Naive thymus-derived CD4-positive, alpha-beta T cell (primary cell): ENCODE measurements at places on chromosomes 3 and 15. TPM values are rescaled to one million over a fixed set of nuclear protein-coding genes. Genes with fewer than 3 reads are reported as not detected.
A peak's percentile ranks its signal among the peaks of the same experiment; 100 is the strongest.

DNA sequence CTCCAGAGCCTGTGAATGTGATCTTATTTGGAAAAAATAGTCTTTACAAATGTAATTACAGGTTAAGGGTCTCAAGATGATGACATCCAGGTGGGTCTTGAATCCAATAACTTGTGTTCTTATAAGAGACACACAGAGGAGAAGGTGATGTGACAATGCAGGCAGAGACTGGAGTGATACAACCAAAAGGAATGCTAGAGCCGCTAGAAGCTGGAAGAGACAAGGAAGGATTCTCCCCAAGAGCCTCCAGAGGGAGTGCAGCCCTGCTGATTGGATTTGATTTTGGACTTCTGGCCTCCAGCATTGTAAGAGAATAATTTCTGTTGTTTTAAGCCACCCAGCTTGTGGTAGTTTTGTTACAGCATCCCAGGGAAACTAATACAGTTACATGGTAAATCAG, 9.7 kb downstream of the MYH15 start:
- DNase-seq: no peak

The SPG21 gene
- total RNA-seq: 42.5 TPM

The ALDH1L1 gene
- not detected for total RNA-seq

DNA sequence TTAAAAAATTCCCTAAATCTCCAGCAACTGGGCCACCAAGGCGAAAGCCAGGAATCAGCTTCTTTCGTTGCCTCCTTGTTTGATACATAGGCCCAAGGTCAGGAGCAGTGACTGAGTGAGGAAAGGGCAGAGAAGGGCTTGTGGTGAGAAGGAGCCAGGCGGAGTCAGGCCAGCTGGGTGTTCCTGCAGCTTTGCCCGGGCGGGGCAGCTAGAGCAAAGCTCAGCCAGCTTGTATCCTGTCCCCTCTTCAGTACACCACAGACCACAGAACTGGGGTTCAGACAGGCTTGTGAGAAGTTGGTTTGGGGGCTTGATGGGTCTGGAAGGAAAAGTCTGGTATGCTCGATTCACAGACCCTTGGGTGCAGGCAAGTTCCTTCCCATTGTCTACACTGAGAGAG, 52.6 kb downstream of the CCK start:
- DNase-seq: no peak

GRCh38 chr3:114496021-114496434, 202.2 kb downstream of the TIGIT start:
- no peak for DNase-seq

DNA sequence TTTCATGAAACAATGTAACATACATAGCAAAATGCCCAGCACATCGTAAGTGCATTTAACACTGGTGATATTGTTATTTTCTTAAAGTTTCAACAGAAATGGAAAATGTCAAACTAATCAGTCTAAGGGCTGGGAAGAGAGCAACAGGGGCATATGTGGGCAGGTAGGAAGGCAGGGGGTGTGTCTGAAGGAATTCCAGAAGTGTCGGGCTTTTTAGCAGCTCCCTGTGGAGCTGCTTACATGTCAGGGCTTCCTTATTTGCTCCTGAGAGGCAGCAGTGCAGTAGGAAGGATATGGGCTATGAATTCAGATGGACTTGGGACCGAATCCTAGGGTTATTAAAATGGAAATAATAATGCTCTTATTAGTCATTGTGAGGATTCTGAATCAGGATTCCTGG, 311.6 kb downstream of the CLSTN2 start:
- no peak for DNase-seq

DNA sequence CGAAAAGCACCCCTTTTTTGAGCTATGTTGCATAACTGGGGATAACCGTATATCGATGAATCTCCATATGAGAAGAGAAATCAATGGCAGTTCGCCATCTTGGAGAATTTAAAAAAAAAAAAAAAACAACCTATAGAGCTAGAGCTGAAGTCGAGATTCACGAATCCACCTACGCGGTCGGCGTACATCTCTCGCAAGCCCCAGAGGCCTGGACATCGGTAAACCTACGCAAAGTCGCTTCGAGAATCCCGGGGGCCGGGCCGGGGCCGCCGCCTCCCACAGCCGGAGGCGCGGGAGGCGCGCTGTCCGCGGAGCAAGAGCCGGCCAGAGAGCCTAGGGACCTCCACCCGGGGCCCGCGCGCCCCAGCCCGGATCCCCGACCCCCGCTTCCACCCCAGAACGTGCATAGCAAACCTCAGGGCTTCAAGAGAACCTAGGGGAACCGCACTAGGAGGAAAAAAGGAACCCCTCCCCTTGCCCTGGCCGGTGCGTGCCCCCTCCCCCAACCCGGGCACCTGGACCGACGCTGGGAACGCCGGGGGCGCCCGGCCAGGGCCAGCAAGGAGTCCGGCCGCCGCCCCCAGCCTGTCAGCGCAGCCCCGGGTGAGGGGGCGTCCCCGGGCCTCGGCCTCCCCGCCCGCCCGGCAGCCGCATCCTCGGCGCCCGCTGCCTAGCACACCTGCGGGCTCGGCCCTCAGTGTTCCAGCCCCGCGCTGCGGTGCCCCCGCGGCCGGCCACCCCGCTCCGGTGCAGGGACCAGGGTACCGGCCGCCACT, 567 bp downstream of the PFN2 start:
- DNase-seq: peak; percentile 75

DNA sequence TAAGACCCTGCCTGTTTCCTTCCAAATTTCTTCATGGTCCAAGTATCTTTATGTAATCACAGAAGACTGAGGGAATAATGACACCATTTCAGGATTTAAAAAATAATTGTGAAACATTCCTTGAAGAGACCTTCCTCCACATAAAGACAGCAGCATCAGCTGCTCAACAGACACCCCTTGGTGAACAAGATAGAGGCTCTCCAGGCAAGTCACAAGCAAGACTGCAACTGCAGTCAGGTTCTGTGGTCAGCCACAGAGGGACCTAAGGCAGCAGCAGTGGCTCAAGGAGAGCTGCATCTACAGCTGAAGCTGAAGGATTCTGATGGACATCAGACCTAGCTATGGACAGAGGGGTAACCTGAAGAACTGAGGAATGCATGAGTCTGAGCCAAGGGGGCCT, 97.2 kb upstream of the C3orf80 start:
- DNase-seq: no peak

DNA sequence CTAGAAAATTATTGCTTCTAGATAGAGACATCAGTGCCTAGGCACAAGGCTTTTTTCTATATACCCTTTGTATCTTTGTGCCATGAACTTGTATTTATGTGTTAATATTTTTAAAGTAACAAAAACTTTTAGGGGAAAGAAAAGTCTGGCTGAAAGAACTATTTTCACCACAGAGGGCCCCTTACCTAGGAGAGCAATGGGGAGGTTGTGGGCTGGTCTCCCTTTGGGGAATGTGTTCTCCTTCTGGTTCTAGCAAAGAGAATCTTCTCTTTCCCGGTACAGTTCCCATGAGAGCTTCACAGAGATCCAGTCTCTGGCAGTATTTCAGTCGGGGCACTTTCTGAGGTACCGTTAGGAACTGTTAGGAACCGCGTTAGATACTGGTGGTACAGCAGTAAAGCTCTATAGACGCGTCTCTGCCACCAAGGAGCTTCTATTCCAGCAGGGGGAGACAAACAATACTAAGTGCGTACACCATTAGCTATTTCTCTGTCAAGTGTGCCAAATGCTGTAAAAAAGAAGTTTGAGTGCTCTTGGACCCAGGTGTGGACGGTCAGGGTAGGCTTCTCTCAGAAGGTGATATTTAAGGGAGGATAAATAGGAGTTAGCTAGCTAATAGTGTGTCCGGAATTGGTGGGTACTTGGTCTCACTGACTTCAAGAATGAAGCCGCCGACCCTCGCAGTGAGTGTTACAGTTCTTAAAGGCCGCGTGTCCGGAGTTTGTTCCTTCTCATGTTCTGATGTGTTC, 4.6 kb upstream of the EPB42 start:
- no peak for DNase-seq

DNA sequence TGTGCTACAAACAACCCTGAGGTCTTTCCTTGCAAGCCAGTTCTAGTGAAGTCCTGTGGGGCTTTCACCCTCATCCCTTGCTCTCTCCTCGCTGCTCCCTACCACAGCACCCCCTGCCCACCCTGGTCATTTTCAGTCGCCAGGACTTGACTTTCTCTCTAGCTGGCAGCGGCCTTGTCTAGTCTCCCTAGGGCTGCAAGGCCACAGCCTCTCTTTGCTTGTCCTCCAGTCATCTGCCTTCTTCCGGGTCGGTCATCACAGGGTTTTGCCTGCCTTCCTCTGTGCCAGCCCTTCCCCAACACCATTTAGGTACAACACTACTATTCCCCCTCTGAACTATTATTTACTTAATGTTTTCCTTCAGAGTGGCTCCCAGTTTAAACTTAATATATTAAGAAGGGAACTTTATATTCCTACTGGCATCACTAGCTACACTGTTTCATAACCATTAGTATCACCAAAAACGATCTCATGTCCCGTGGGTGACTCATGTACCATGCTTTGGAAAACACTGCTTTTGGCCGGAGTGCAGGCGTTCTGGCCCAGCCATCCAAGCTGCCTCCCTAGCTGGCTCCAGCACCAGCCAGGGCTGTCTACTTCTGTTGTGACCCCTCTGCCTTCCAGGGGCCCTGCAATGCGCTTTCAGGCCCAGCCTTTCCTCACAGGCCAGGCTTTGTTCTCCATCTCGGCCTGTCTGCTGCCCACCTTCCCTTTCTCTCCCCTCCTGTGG, 21.4 kb downstream of the FAH start:
- DNase-seq: no peak

DNA sequence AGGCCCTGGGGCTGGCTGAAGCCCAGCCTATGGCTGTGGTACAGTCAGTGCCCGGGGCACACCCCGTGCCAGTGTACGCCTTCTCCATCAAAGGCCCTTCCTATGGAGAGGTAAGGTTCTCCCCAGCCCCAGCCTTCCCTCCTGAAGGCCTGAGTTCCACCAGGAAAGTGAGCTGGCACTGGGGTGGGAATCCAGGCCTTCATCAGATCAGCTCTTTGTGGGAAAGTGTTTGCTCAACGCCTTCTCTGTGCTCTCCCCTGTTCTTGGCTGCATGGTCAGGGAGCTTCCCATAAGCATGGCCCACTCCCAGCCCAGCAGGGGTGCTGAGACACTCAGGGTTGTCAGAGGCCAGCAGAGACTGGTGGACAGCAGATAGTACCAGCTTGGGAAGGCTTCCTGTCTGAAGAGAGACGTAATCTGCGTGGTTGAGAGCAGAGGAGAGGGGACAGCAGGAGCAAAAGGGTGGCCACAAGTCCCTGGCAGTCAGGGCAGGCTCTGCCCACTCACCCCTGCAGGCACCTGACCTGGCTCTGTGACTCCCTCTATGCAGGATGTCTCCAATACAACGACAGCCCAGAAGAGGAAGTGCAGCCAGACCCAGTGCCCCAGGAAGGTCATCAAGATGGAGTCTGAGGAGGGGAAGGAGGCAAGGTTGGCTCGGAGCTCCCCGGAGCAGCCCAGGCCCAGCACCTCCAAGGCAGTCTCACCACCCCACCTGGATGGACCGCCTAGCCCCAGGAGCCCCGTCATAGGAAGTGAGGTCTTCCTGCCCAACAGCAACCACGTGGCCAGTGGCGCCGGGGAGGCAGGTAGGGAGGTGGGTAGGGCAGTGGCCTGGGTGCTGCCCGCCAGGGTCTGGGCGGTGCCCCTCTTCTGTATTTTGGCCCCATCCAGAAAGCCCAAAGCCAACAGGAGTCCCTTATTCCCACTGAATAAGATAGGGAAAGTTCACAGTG, 38.4 kb downstream of the PML start:
- no peak for DNase-seq

The SPINT1 gene
- 1.00 TPM for total RNA-seq

GRCh38 chr15:78425643-78426042, 12.4 kb upstream of the IREB2 start:
- DNase-seq: no peak

DNA sequence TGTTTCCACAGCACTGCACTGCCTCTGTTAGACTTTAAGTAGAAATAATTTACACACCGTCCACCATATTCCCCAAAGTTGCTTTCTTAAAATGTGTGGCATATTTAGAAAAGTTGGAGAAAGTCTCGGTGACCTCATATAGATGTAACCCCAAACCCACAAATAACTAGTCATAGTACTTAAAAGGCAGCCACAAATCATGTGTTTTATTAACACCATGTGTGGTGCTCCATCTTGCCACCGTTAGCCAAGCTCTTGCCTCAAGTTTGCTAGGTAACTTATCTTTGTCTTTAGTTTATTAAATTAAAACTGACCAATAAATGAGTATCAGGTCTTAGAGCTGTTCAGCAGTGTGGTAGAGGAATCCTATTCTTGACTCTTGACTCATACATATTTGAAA, 257.9 kb downstream of the UBE2E2 start:
- no peak for DNase-seq

The NANOGP8 gene
- total RNA-seq: not detected

- no peak for DNase-seq
Measured at GRCh38 chr3:136055491-136055890, 90.0 kb downstream of the PPP2R3A start.

GRCh38 chr3:37402351-37402750, 228.0 kb upstream of the LRRFIP2 start:
- no peak for DNase-seq

DNA sequence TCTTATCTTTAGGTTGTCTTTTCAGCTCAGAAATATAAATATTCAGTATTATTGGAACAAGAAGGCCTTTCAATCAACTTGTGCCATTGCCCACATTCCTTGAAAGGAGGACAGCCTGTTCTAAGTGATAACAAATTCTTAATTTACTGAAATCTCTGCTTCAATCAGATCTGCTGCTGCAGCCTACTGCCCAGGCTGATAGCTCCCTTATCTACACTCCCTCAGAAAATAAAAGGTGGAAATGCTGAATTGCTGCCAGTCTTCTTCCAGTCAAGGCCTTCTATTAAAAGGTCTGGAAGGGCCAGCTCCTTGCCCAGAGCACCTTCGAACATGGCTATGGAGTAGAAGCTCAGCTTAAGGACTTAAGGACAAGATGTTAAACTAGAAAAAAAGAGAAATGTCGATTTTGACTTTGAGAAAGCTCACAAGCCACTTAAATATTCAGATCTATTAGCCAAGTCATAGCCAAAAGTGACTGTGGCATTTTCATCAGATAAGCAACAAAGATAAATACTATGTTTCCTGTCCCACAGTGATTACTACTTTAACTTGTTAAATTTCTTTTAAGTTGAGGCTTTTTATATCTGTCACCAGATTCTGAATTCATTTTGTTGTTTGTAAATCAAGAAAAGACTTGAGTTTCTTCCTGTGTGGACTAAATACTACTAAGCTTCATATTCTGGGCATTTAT, 480.5 kb upstream of the CBLB start:
- DNase-seq: no peak

- peak; percentile 67 for DNase-seq
Measured at GRCh38 chr3:49554633-49555265, 472 bp downstream of the BSN start.

DNA sequence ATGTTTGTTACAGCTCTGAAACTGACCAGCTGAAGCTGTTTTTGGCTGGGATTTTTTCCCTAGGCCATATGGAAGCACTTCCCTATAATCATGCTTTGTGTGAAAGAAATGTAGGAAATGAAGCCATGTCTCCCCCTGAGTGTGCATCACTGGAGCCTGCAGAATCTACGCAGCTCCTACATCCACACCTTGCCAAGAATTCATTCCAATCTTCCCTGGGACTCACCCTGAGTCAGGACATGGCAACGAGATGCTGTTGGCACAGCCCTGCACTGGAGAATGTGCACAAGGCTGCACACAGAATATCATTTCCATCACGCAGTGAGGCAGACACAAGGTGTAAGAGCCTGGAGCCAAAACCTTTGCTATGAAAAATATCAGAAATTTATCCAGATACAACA, 189.5 kb downstream of the ADAMTSL3 start:
- DNase-seq: no peak

- DNase-seq: no peak
Measured at GRCh38 chr3:39339086-39339485, 9.6 kb downstream of the CCR8 start.

- no peak for DNase-seq
Measured at GRCh38 chr3:61714225-61714624, 152.9 kb downstream of the PTPRG start.

The ADAMTS17 gene
- 2.0 and 2.4 TPM in 2 replicates for total RNA-seq

- DNase-seq: no peak
Measured at GRCh38 chr3:123660141-123660675, 75.4 kb upstream of the HACD2 start.
